ENCODE measurements at places on chromosomes 2 and 18. TPM values are rescaled to one million over a fixed set of nuclear protein-coding genes. Genes with fewer than 3 reads are reported as not detected.

DNA sequence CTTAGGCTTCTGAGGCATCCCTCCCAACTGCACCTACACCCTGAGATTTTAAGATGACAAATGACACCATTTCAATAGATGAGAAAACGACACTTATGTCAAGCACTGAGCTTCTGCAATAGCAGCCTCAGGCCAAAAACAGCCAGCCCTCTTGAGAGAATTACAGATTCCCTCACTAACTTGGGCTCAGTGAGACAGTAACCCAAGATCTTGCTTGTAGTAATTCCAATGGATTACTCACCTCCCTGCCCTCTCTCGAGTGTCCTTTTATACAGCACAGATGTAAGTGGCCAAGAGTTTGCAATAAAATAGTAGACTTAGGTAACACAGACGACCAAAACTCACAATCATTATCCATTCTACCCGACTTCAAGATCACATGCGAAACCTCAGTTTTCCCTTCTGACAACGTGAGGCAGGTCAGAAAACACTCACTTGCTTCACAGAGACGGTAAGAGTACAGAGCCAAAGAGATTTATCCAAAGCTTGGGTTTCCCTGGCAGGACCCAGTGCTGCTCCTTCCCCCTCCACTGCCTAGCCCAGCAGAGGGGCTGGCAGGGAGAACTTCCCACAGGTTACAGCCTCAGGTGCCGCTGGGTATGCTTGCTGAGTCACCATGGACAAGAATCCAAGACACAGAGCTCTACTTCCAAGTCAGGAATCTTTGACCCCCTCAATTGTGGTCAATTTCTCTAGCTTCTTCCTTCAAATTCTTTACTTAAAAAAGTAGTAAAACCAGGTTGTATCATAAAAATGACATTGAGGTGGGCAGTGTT lies 181.4 kb downstream of the MYO5B start:
- DNase-seq: no peak

DNA sequence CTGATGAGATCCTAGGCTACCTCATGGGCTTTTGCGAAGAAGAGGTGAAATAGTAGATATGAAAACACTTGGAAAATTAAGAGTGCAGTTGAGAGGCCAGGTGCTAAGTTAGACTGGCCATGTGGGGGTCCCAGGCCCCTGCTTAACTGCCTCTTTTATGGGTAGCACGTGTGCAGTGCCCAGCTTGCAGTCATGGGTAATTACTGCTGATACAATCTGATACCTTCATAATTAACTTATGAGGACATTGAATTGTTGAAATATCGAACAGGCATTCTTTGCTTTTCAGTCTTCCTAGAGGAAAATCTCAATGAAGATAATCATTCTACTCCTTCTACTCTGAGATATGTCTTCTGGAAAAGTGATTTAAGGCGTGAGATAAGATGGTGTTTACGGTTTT lies 11.6 kb downstream of the TRAF3IP1 start:
- no peak for DNase-seq

GRCh38 chr2:164257742-164258141 lies 363.5 kb downstream of the GRB14 start:
- no peak for DNase-seq

DNA sequence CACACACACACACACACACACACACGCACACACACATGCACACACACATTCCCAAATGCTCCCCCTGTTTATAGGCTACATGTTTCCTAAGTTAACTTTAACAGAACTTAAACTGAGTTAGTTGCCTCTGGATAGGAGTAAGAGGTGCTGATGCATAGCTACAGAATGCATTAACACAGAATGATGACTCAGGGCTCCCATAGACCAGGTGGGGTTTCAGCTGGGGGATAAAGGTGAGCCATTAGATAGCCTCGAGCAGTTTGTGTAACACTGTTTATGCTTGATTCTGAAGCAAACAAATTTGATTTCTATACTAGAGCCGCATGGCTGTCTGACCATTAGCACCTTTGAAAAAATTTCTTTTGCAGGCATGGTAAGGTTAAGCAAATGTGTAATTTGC lies 741.0 kb downstream of the PLCL1 start:
- DNase-seq: no peak

DNA sequence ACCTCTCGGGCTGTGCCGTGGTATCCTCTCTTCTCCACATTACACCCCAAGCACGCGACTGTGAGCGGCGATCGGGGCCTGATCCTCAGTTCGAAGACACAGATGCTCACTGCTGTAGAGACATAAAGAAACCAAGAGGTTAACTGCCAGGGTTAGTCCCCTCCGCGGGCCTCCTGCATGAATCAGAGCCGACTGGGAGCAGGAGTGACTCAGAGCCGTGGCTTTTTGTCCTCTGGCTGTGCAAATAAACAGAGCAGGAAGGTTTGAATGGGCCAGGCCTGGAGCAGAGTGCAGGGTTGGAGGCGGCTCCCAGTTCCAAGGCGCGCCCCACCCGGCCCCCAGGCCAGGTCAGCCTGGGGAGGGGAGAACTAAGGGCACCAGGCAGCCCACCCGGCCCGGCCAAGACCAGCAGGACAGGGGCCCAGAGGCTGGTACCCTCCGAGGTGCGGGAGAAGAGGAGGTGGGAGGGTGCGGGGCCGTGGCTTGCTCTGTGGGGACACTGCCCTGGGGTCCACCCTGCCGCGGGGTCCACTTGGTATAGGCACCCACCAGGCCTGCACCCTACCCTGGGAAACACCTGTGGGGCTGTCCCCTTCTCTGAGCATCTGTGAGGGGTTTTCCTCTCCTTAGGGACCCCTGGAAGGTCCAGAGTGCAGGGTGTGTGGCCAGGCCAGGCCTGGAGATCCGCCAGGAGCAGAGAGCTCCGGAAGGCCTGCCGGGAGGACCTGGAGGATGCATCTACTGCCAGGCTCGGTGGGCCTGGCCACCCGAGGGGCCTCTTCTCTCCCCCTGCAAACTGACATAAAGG lies 16.5 kb downstream of the TWIST2 start:
- no peak for DNase-seq

GRCh38 chr18:30066288-30066687 lies 976.3 kb downstream of the DSC3 start:
- DNase-seq: no peak

GRCh38 chr18:73006331-73006730 lies 138.5 kb upstream of the NETO1 start:
- DNase-seq: no peak

- DNase-seq: no peak
These were observed 43.8 kb downstream of the APOB start for GRCh38 chr2:20999906-21000645.

- no peak for DNase-seq
These were observed 14.8 kb downstream of the KLHL29 start for GRCh38 chr2:23399674-23400261.

- DNase-seq: no peak
These were observed 10.3 kb downstream of the SNED1 start for GRCh38 chr2:241008711-241009121.

- DNase-seq: peak; percentile 57
These were observed 60.9 kb upstream of the SIX2 start for GRCh38 chr2:45070113-45070652.

Gene MC5R
- polyA plus RNA-seq: 0.42 TPM

Gene NPAS2
- polyA plus RNA-seq: 21.8 TPM

Gene TYMS
- 70.3 TPM for polyA plus RNA-seq

Measured in spinal cord (tissue), 10 donors.